ENCODE measurements at places on chromosomes 6 and 20. TPM values are rescaled to one million over a fixed set of nuclear protein-coding genes. Genes with fewer than 3 reads are reported as not detected.

- DNase-seq = no peak
These were observed 24.0 kb upstream of the ATRN start for GRCh38 chr20:3446779-3447178.

GRCh38 chr6:31358302-31358701 lies 1.3 kb upstream of the HLA-B start:
- no peak for DNase-seq

GRCh38 chr20:63937596-63937995 lies 18.6 kb downstream of the UCKL1 start:
- no peak for DNase-seq

GRCh38 chr6:63565058-63565726 lies 7.1 kb upstream of the LOC128125822 start:
- no peak for DNase-seq

DNA sequence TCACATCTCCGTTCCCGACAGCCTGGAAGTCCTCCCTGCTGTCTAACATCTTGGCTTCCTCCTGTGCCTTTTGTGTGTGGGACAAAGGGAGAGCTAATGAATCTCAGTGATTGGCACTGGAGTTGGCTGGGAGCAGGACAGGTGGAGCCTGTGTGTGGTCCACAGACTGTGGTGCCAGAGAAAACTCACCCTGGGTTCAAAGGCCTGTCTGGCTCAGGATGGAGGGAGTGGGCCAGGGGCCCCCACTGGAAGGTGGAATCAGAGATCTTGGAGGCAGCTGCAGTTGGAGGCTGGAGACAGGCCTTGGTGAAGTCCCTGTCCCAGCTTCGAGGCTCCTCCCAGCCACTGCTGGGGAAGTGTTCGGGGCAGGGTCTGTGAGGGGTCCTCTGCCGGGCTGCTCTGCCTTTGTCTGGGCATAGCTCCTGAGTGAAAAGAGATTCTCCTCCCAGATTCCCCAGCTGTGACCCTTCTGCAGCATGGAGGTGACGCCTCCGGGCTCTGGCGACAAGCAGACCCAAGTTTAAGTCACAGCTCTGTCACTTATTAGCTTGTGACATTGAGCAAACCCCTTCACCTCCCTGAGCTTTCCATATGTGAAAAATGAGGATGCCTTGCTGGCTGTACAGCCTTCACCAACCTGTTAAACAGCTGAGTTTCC lies 13.9 kb upstream of the ITPR3 start:
- no peak for DNase-seq

Gene DEFB116
- not detected for total RNA-seq

- no peak for DNase-seq
These were observed 3.0 kb downstream of the DEFB115 start for GRCh38 chr20:31260326-31260932.

Gene NFATC2
- 6.0 TPM for total RNA-seq

DNA sequence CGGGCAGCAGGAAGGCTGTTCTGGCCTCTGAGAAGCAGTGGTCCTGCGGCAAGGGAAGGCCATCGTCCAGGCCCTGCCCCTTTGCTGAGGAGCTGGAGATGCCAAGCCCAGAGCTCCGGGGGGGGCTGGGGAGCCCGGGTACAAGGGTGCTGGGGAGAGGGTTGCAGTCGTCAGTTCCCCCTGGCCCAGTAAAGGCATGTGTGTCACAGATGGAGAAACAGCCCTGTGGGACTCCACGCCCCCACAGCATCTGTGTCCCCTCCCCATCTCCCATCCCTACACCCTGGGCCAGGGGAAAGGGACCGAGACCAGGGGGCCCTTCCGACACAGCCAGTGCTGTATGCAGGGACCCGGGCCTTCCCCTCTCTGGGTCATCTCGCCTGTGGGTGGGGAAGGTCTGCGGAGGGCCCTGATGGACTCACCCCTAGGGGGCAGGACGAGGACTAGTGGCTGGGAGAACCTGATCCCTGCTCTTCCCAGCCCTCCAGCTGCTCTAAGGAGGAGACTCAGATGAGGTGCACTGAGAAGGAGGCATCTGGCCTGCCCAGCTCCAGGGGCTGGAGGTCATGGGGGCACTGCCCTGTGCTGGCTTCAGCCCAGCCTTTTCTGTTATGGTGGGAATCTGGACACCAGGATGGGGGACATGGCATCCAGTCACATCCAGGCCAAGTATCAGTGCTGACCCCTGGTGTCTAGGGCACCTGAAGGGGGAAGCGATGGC lies 609 bp downstream of the MYL9 start:
- peak; percentile 47 for DNase-seq

Gene GSTA2
- not detected for total RNA-seq

- DNase-seq = no peak
These were observed 49.8 kb downstream of the HNF4A start for GRCh38 chr20:44405257-44405656.

DNA sequence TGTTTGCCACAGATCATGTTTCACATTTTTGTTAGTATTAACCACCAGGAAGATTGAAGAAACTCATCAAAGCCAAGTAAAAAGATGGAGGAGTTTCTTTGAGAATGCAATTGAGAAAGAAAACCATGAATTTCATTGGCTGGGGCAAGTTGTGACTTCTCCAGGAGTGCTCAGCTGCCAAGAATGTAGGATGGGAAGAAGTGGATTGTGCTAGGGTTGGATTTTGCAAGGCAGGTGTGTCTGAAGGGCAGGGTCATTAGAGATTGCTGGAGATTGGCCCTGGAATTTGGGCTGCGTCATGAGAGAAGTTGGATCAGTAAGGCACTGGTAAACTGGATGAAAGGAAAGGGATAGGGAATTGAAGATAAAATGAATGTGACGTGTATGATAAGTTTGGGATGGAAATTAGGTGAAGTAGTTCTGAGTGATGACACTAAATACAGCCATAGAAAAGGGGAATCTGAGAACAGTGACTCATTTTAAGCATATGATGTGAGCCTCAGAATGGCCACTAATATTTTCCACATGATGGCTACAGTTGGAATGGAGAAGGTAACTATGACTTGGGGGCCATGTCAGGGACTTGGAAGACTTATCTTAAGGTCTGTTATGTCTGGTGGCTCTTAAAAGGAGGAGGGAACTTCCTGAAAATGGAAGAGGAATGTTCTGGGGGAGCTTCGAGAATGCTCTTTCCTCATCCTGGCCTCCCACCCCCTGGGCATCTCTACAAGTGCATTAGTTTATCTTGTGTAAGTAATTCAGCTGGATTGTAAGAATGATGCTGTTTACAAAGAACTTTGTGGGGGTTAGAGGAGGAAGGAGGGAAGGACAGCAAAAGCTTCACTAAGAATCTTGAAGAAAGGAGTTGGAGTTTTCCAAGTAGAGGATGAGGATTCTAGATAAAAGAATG lies 27.8 kb upstream of the ERVFRD-1 start:
- DNase-seq = no peak

Gene TNF
- not detected for total RNA-seq

GRCh38 chr20:47102629-47103028 lies 208.0 kb downstream of the EYA2 start:
- DNase-seq = no peak

DNA sequence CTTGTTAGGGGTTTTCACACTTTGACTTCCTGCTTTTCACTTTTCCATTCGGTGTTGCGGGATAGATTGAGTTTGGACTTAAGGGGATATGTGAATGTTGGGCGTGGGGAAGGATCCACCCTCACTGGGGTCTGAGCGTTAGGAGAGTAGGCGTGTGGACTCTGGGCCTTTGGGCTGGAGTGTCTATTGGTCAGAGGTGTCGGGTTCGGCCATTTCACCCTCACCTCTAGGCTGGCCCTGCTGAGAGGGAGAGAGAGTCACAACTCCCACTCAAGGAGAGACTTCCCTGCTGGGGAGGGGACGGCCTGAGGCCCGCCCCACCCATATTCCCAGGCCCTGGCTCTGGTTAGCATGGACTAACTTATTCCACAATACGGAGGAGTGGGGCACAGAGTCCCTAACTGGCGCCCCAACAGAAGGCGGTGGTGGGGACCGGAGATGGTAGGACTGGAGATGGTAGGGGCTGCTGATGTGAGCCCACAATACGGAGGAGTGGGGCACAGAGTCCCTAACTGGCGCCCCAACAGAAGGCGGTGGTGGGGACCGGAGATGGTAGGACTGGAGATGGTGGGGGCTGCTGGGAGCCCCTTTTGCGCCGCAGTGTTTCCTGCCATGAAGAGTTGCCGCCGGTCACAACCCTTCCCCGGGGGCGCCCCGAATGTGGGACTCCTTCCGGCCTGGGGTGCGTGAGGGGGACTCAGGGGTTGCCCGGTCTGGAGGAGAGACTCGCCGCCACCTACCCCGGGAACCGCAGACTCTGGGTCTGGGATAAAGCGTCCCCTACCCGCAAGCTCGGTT lies 1.4 kb upstream of the PTPRA start:
- no peak for DNase-seq

Gene PRICKLE4
- 18.1 TPM for total RNA-seq

Gene CENPB
- total RNA-seq = 109 TPM

GRCh38 chr6:32814145-32814544 lies 2.7 kb downstream of the HLA-DOB start:
- DNase-seq = no peak

Gene RAET1G
- total RNA-seq = 1.5 TPM

GRCh38 chr6:47439348-47439668 lies 38.3 kb upstream of the CD2AP start:
- DNase-seq = no peak
